Activated T-helper 1 cell treated with anti-CD3 and anti-CD28 coated beads, Interleukin-2, amount 50 U/mL, for 16 hours (primary cell): ENCODE measurements at places on chromosomes 1 and 21.

- no peak for DNase-seq
Measured at GRCh38 chr1:223039990-223040389, 103.1 kb downstream of the TLR5 start.

- no peak for DNase-seq
Measured at GRCh38 chr1:220877377-220878095, 1.7 kb upstream of the HLX start.

DNA sequence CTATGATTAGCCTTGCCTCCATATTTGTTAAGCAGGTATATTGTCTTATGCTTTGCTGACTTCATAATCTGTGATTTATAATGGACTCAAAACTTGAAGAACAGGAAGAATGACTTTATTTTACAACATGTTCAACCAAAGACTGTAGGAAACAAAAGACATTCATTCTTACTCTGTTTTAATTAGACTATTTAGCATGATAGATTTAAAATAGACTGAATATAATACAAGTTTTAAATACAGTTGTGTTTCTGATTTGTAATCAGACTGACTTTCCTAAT is 63.1 kb downstream of the CDC14A start:
- DNase-seq, result no peak

- no peak for DNase-seq
Measured at GRCh38 chr1:96157101-96157500, 564.5 kb upstream of the PTBP2 start.
